Esophagus squamous epithelium (tissue), 5 donors: ENCODE measurements at places on chromosomes 4 and X. TPM values are rescaled to one million over a fixed set of nuclear protein-coding genes. Genes with fewer than 3 reads are reported as not detected.

GLRB gene
- total RNA-seq, result 0.91 TPM

GRCh38 chr4:2459589-2460349 is 9.1 kb upstream of the RNF4 start:
- DNase-seq, result no peak

SYN1 gene
- not detected for total RNA-seq

ZIC3 gene
- not detected for total RNA-seq

ADAM29 gene
- total RNA-seq, result not detected

- DNase-seq, result no peak
Measured at GRCh38 chr4:181777518-181777917, 465.7 kb upstream of the TENM3 start.

TMEM47 gene
- 35.1 TPM for total RNA-seq
